ENCODE measurements at places on chromosomes 5 and 9. TPM values are rescaled to one million over a fixed set of nuclear protein-coding genes. Genes with fewer than 3 reads are reported as not detected.

Gene BHMT2
- not detected for total RNA-seq

DNA sequence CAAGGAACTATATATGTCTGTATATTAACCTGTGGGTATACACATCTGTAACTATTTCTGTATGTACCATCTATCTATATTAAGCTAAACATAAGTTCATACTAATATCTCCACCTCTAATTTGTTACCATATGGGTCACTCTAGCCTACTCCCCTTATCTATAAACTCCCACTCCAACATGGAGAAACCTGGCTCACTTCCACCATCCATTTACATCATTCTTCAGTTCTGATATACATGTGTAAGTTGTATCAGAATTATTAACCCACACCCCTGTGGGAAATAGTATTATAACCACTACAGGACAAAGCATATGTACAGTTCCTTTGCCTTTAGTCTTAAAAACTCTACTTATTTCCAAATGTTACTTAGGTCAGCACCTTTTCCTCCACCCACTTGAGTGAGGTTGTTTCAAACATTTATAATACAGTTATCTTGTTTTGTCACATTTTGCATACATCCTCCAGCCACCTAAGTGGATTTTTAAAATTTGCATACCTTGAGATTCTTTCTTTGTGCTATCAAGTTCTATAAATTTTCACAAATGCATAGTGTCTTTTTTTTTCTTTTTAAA lies 10.6 kb downstream of the NDFIP1 start:
- H3K27me3 ChIP-seq: no peaks in the 10 kb centered on the region
- peaks cover 55% of the 10 kb centered on the region for H3K36me3 ChIP-seq
- no peak overlapping the region for H3K4me3 ChIP-seq
- H3K27ac ChIP-seq: no peak overlapping the region
- no peak for DNase-seq
- H3K4me1 ChIP-seq: peaks cover 64% of the 10 kb centered on the region

DNA sequence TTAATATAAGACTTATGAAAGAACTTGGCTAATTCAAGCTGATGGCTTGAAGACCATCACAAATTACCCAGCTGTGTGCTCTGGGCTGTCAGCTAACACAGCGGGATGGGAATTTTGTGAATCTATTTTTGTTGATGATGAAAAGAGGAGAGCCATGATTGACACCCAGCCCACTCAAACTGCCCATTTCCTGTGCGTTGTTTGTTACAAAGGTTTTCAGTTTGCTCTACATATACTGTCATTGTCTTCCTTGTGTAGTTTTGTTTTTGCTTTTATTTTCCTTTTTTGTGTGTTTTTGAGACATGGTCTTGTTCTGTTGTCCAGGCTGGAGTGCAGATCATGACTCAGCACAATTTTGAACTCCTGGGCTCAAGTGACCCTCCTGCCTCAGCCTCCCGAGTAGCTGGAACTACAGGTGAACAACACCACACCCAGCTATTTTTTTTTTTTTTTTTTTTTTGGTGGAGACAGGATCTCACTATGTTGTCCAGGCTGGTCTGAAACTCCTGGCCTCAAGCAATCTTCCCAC lies 400.3 kb downstream of the ICE1 start:
- no peak overlapping the region for H3K4me3 ChIP-seq
- DNase-seq: no peak
- no peaks in the 10 kb centered on the region for H3K27me3 ChIP-seq
- no peaks in the 10 kb centered on the region for H3K36me3 ChIP-seq
- H3K4me1 ChIP-seq: no peaks in the 10 kb centered on the region
- H3K27ac ChIP-seq: no peak overlapping the region

DNA sequence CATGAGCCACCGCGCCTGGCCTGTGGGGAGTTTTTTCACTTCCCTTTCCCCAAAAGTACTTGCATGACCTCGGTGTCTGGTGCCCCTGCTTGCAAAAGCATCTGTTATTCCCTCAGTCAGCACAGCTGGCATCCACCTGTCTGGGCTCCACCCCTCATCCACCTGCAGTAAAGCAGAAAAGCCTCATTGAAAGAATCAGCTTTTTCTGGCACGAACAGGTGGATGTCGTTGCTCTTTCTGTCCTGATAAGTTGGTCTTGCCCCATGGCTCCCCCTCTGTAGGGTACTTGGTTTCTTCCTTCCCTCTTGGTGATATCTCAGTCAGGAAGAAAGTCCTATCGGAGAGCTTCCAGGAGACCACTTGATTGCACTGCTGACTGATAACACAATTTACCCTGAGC lies 37.4 kb downstream of the WWC1 start:
- no peaks in the 10 kb centered on the region for H3K36me3 ChIP-seq
- DNase-seq: no peak
- no peak overlapping the region for H3K27ac ChIP-seq

- H3K36me3 ChIP-seq: no peaks in the 10 kb centered on the region
- no peak overlapping the region for H3K4me3 ChIP-seq
- H3K4me1 ChIP-seq: no peaks in the 10 kb centered on the region
- peaks cover 2% of the 10 kb centered on the region for H3K27me3 ChIP-seq
- no peak overlapping the region for H3K27ac ChIP-seq
These were observed 30.8 kb downstream of the RASEF start for GRCh38 chr9:83032065-83032625.

DNA sequence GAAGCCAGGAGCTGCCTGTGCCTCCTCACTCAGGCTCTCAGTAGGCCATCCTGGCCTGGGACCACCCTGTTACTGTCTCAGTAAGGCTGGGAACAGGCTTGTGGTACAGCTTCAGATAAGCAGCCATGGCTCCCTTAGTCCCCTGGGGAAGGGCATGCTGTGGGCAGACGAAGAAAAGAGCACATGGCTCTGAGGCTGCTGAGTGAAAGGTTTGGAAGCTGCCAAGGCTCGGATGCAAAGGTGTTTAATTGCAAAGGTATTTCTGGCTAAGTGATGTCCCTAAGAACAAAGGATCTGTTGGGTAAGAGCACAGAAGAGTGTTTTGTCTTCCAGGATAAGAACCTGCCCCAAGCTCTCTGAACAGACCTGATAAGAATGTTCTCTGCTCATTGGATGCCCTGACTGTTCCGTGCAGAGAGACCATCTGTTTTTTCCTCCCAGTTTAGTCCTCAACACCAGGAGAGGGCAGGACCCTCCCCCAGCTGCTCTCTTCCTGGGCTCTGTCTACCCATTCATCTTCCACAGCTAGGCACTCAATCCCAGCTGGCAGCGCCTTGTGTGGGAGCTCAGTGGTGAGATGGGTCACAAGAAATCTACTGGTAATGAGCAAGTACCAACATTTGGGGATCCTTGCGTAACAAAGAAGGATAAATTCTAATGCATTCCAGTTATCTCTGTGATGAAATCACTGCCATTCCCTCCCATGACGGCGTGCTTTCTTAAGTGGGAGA lies 17.7 kb downstream of the ANGPTL2 start:
- no peaks in the 10 kb centered on the region for H3K4me1 ChIP-seq
- H3K4me3 ChIP-seq: no peak overlapping the region
- DNase-seq: no peak
- H3K27ac ChIP-seq: no peak overlapping the region
- H3K27me3 ChIP-seq: peaks cover 5% of the 10 kb centered on the region

DNA sequence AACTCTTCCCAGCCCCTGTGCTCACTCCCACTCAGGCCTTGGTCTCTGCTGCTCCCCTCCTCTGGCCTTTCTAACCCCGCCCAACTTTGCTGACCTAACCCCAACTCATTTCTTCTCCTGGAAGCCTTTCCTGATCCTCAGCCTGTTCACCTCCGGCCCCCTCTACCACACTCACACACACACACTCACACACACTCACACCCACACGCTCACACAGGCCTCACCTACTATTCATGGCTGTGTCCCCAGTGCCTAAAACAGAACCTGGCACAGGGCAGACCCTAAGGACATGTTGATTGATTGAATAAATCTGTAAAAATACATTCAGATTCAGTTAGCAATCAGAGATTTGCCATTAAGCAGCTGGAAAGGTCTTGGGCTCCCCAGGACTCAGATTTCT lies 28.5 kb upstream of the LHX2 start:
- H3K27ac ChIP-seq: no peak overlapping the region
- no peak overlapping the region for H3K4me3 ChIP-seq
- no peaks in the 10 kb centered on the region for H3K36me3 ChIP-seq
- DNase-seq: no peak
- H3K4me1 ChIP-seq: no peaks in the 10 kb centered on the region
- peaks cover 34% of the 10 kb centered on the region for H3K27me3 ChIP-seq

- no peaks in the 10 kb centered on the region for H3K4me1 ChIP-seq
- DNase-seq: no peak
- peaks cover 31% of the 10 kb centered on the region for H3K27me3 ChIP-seq
- H3K4me3 ChIP-seq: no peak overlapping the region
- no peak overlapping the region for H3K27ac ChIP-seq
These were observed 3.6 kb upstream of the ADAMTS2 start for GRCh38 chr5:179348843-179349242.

GRCh38 chr5:131649161-131649560 lies 14.1 kb upstream of the RAPGEF6 start:
- no peak overlapping the region for H3K4me3 ChIP-seq
- no peaks in the 10 kb centered on the region for H3K27me3 ChIP-seq
- no peak for DNase-seq
- no peak overlapping the region for H3K27ac ChIP-seq
- peaks cover 4% of the 10 kb centered on the region for H3K4me1 ChIP-seq

DNA sequence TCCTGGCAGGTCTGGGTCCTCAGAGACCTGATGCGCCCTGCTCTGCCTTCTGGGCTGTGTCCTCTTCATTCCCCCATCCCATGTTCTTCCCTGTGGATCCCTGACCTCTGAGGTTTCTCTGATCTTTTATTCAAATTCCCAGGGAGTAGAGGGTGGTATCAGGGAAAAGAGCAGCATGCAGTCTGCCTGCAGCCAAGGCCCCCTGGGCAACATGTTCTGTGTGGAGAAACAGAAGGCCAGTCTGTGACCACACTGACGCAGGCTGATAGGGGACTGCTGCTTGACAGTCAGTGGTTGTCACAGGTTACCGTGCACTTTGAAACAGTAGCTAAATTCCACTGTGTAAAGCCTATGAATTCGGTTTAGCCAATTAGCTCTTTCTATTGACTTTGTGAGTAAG lies 156.6 kb upstream of the IRX2 start:
- no peak overlapping the region for H3K27ac ChIP-seq
- no peaks in the 10 kb centered on the region for H3K36me3 ChIP-seq
- no peaks in the 10 kb centered on the region for H3K4me1 ChIP-seq
- DNase-seq: no peak
- no peaks in the 10 kb centered on the region for H3K27me3 ChIP-seq
- H3K4me3 ChIP-seq: no peak overlapping the region

DNA sequence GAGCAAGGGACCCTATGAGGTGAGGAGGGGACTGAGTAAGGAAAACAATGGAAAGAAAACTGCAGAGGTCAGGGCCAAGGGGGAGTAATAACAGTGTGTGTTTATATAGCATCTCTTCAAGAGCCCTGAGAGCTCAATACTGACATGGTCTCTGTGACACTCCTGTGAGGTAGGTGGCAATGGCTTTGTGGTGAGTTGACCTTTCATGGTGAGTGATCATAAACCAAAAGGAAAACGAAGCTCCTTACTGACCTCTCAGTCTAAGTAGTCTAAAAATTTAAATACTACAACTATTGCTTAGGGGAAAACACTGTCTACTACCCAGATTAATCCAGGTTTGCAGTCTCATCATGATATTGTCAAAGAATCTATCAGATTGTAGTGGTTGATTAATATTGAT lies 130.9 kb downstream of the SNCAIP start:
- no peaks in the 10 kb centered on the region for H3K36me3 ChIP-seq
- H3K4me3 ChIP-seq: no peak overlapping the region
- H3K27me3 ChIP-seq: no peaks in the 10 kb centered on the region
- no peak overlapping the region for H3K27ac ChIP-seq

GRCh38 chr5:88388476-88389337 lies 120.1 kb upstream of the TMEM161B start:
- H3K4me1 ChIP-seq: no peaks in the 10 kb centered on the region
- no peaks in the 10 kb centered on the region for H3K27me3 ChIP-seq
- H3K36me3 ChIP-seq: no peaks in the 10 kb centered on the region
- DNase-seq: no peak
- no peak overlapping the region for H3K4me3 ChIP-seq

DNA sequence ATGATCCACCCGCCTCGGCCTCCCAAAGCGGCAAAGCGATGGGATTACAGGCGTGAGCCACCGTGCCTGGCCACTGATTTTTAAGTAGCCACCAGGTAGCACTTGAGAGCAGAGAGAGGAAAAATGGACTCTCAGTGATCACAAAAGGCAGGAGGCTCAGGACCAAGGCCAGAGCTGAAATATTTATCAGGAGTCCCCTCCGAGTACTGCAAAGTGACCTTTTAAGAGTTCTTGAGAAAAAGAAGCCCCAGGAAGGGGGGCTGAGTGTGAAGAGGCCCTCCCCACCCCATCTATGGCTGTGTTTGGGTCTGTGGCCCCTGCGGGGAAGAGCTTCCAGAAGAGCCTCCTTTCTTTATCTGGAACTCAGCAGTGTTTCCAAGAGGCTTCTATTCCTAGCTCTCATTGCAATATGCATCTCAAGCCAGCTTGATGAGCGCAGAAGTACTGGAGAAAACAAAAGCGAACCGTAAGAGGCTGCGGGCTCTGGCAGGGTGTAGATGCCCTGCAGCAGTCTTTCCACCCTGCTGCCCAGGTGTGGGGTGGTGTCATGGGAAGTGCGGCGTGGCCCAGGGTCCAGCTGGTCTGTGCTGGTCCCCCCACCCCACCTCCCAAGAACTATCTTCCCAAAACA lies 75.5 kb upstream of the CDK20 start:
- no peak for DNase-seq
- peaks cover 11% of the 10 kb centered on the region for H3K4me1 ChIP-seq

- H3K36me3 ChIP-seq: no peaks in the 10 kb centered on the region
- H3K4me1 ChIP-seq: peaks cover 3% of the 10 kb centered on the region
- no peak for DNase-seq
These were observed 3.9 kb upstream of the ADCY2 start for GRCh38 chr5:7391814-7392692.

- no peaks in the 10 kb centered on the region for H3K36me3 ChIP-seq
- no peak for DNase-seq
- no peaks in the 10 kb centered on the region for H3K4me1 ChIP-seq
- H3K27me3 ChIP-seq: no peaks in the 10 kb centered on the region
- H3K27ac ChIP-seq: no peak overlapping the region
These were observed 261.8 kb upstream of the IRX1 start for GRCh38 chr5:3333836-3334235.

GRCh38 chr5:122972877-122973276 lies 63.6 kb downstream of the PPIC start:
- H3K27ac ChIP-seq: no peak overlapping the region
- no peaks in the 10 kb centered on the region for H3K36me3 ChIP-seq
- H3K4me1 ChIP-seq: no peaks in the 10 kb centered on the region

- no peak for DNase-seq
- H3K4me1 ChIP-seq: peaks cover 3% of the 10 kb centered on the region
- no peak overlapping the region for H3K27ac ChIP-seq
These were observed 144.7 kb downstream of the SSBP2 start for GRCh38 chr5:81606150-81606549.

Measured in activated CD4-positive, alpha-beta T cell treated with anti-CD3 and anti-CD28 coated beads, Interleukin-2, amount 10 ng/mL, durations not matched to agents 7 days and 5 days (primary cell).